NCI-H510A (cell line): ENCODE measurements at places on chromosomes 12 and 14.

DNA sequence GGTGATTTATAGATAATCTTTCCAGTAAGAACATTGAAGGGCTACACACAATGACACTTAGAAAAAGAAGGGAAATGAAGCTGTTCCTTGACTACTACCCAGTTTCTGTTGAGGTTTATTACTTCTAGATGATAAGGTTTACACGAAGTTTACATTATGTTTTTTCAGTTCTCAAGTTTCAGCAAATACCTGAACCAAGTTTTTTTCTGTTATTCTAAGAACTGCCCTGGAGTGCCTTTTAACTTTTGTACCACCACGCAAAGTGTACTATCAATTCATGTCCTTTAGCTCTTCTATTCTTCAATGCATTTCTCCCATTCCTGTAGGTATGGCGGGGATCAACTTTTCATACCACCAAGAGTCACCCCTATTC, 5.8 kb downstream of the FBXL14 start:
- DNase-seq = no peak

DNA sequence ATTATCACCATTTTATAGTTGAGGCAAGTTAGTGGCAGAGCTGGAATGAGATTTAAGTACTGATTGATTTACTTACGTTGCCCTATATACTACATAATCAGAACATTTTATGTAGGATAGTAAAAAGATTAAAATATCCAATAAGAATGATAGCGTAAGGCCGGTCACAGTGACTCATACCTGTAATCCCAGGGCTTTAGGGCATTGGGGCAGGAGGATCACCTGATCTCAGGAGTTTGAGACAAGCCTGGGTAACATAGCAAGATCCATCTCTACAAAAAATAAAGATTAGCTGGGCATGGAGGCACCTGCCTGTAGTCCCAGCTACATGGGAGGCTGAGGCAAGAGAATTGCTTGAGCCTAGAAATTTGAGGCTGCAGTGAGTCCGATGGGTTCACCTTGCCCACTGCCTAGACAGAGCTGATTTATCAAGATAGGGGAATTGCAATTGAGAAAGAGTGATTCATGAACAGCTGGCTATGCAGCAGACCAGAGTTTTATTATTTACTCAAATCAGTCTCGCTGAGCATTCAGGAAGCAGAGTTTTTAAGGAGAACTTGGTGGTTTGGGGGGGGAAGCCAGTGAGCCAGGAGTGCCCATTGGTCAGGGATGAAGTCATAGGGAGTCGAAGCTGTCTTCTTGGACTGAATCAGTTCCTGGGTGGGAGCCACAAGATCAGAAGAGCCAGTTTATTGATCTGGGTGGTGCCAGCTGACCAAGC, 24.7 kb upstream of the SGPP1 start:
- no peak for DNase-seq

GRCh38 chr12:26196421-26196716, 996 bp downstream of the SSPN start:
- DNase-seq = no peak

GRCh38 chr12:132660052-132660451, 27.1 kb downstream of the POLE start:
- no peak for DNase-seq

DNA sequence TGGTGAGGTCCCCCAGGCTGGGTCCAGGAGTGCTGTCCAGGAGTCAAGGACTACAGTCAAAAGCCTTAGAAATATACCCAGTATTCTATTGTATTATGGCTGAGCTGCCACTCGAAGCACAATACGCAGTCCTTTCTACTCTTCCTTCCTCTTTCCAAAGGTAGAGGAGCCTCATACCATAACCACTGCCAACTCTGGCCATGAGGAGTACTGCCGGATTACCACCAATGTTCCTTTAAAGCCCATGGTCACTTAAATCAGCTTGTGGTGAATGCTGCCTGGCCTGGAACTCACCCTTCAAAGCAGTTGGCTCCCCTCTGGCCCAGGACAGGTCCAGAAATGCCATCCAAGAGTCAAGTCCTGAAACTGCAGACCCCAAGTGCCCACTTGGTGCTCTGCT, 425.4 kb downstream of the SLC16A7 start:
- DNase-seq = no peak

DNA sequence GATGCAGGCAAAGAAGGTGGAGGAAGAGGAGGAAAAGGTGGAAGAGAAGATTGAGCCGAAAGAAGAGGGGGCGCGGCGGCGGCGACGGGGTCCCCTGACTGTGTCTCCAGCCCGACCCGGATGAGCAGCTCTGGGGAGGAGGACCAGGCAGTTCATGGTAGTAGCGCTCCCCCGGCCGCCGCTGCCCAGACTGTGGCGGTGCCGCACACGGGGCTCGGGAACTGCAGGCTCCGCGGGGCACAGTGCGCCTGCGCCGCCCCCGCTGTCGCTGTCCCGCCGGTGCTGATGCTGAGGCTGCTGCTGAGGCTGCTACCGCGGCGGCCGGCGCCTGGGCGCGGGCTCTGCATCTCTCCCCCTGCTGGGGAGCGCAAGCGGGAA, at the start of gene KCNH5:
TSS of gene KCNH5 (minus strand) at position 225 of the 378 bp plus-strand sequence. CDS start 272 bp downstream, outside the sequence.
- peak; percentile 66 for DNase-seq

- no peak for DNase-seq
Measured at GRCh38 chr14:75292101-75292563, 13.5 kb downstream of the FOS start.

DNA sequence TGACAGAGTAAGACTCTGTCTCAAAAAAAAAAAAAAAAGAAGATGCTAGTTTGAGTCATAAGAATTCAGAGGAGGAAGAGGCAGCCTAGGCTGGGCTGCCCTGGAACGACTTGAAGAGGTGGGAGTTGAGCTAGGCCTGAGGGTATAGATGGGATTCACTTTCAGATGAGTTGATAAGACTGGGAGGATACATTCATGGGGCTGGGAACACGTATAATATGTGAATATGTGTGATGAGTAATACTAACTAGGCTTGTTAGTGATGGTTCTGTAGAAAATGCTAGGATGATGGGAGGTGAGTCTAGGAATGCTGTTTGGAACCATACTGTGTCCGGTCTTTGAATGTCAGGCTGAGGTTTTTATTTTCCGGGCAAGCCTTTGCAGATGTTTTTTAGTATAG, 9.0 kb downstream of the PLEKHA5 start:
- DNase-seq = no peak

DNA sequence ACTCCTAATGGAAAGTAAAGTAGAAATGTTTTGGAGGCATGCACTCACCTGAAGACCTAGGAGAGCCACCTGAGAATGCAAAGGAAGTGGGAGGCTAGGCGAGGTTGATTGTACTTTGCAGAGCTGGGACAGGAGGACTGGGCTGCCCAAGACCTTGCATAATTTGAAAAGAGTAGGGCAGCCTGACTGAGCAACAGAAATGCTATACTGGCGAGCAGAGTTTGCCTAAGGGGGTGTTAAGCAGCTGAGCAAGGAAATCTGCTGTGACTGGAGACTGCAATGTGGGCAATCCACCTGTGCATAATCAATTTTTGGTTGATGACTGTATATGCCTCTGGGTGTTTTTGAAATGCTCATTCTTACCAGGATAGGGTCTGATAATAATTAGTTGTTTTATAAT, 834.1 kb downstream of the TRHDE start:
- DNase-seq = no peak

GRCh38 chr14:84646786-84647500, 883.0 kb upstream of the FLRT2 start:
- DNase-seq = no peak

GRCh38 chr12:24519759-24520158, 429.1 kb downstream of the BCAT1 start:
- DNase-seq = no peak

DNA sequence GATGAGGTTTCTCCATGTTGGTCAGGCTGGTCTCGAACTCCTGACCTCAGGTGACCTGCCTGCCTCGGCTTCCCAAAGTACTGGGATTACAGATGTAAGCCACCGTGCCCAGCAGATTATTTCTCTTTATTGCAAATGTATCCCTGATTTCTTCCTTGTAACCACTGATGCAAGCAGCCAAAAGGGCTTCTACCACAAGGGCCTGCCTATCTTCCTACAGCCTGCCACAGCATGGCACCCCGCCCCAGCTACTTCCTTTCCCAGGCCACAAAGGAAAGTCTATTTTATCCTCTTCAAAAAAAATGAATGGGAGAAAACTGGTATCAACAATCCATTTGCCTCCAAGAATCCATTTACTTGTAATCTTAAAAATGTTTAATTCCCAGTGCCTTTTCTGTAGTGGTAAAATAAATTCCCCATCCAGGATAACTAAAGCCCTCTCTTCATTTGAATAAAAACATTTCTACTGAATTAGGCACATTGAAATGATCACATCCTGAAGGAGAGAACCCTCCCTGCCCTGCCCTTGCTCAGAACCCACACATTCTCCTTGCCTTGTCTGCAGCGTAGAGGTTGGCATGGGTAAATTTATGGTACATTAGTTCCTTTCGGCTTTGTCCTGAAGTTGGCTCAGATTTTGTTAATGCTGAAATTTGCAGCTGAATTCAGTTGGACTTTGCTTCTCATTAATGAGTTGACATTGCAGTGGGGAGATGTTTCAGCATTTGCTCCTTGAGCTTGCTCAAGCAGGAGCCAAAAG, 19.2 kb downstream of the GPHB5 start:
- no peak for DNase-seq

- DNase-seq = no peak
Measured at GRCh38 chr14:35509846-35510245, 24.1 kb upstream of the INSM2 start.

GRCh38 chr12:104049278-104049902, 597 bp downstream of the GLT8D2 start:
- no peak for DNase-seq

DNA sequence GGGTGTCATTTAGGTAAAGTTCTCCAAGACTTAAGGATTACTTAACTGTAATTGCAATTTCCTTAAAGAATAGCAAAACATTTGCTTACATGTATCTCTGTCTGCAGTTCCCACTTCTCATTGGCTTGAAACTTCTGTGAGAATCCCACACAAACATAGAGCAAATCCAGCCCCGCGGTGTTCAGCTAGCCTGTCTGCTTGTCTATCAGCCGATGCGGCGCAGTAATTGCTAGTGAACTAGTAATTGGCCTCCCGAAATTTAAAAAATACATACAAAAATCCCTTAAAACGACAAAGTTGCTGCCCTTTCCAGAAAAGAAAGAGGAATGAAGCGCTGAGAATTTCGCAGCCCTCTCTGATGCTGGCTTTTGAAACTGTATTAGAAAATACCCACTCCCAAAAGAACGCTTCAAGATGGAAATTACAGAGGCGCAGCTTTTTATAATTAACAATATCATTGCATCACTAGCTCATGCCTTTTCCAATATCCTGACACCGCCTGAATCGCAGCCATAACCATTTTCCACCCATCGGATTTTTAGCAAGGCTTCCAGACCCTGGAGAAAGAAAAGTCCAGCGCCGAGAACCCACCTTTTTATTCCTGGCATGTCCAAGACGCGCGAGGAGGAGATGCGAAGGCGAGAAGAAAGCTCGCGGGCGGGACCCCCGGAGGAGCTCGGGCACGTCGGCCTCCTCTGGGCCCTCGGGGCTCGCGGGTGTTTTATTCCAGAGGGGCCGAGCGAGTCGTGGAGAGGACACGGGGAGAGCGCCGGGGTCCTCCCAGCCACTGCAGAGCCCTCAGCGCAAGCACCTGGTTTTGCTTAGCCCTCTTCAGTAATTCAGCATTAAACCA, 646 bp downstream of the FBLN5 start:
- no peak for DNase-seq

DNA sequence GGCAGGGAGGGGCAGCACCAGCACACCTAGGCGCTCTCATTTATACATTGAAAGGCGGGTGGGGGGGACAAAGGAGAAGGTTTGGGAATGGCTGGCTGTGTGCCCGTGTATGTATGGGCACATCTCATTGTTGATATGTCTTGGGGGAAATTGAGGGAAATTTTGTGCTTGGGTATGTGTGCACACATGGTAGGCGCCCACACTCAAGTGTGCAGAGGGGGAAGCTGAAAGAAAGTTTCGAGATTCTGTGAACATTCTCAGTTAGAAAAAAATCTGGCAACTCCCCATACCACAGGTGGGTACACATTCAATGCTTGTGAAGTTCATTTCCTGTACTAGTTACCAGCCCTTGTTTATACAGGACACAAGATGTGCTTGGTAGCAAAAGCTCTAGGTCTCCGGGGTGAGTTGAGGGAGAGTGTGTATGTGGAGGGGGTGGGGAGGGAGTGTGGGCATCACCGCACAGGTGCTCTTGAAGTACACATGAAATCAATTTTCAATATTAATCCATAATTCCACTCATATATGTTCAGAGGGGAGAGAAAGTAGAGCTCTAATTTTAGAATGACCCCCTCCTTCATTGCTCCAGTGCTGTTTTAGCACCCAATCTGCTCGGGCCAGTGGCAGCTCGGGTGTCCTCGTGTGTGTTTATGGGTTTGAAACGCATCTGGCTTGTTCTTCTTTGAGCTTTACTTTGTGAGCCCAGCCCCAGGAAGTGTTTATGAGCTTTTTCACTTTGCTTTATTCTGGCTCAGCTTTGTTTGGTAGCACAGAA, 286.0 kb downstream of the ZFP36L1 start:
- peak; percentile 10 for DNase-seq

DNA sequence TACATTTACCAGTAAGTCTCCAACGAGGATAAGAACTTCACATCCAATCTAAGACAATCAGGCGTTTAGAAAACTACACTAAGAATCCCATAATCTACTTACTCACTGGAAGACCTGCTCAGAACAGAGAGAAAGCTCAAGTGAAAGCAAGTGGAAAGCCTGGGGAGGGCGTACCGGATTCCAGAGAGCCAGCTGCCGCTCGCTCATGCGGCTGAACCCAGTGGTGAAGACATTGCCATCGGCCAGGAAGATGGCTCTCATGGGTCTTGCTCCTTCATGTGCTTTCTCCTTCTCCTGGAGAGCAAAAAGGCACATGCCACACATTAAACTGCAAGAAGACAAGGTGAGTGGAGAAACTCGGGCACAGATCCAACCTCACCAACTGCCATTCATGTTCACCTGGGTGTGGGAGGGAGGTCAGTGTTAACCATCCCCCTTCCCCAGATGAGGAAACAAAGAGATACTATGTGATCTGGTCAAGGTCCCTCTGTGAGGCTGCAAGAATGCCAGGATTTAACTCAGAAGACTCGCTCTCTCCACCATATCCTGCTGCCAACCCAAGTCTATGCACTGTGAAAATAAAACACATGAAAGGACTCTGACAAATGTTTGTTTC, 23.5 kb upstream of the SELPLG start:
- DNase-seq = no peak

GRCh38 chr14:64788706-64789105, 84.5 kb downstream of the PLEKHG3 start:
- DNase-seq = no peak

GRCh38 chr14:97074856-97075255, 277.7 kb downstream of the VRK1 start:
- DNase-seq = no peak
